ENCODE measurements at places on chromosomes 5 and 9.
A peak's percentile ranks its signal among the peaks of the same experiment; 100 is the strongest.

DNA sequence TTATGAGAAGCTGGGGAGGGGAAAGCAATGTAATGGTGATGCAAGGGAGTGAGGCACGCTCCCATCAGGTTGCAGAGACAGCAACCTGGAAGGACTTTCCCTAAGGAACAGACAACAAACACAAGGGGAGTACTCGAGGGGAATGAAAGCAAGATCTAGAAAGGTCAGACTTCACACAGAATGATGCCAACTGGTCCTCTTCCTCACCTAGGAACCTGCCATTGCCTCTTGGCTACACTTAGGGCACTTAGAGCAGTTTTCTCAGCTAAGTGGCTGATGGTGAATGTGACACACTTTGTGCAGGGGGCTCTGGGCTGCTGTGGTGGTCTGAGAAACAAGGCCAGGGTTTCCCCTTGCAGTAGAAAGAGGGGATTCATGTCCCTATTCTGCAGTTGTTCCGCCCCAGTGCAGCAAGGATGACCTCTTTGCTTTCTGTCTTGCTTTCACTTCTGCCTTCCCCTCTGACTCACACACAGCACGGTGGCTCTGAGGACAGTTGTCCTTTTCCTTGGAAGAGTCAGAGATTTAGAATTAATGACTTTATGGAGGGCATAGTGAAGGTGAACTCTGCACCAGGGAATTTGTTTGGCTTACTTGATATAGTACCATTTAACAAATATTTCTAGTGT is 394.0 kb upstream of the KLF4 start:
- no peak for DNase-seq

DNA sequence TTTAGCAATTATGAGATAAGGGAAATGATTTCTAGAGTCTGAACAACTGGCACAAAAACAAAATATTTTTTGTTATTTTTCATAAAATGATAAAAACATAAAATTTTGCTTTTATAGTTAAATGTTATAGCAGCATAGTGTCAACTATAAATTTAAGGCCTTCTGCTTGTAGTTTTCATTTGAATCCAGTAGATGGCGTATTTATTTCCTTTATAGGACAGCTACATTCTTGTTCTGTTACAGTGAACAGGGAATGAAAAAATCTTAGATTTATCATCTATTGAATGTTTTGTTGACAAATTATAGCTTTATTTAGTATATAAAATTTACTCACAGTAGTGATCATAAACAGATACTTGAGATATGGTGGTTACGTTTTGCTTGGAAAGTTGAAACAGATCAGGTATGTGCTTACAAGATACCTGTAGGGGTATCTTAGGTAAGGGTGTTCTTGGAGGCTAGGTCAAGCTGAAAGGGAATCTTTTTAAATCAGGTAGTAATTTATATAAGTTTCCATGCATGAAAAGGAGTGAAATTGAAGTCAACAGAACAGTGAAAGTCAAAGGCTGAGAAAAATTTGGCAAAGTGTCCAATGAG is 239.3 kb upstream of the GRIN3A start:
- DNase-seq, result peak; percentile 47

DNA sequence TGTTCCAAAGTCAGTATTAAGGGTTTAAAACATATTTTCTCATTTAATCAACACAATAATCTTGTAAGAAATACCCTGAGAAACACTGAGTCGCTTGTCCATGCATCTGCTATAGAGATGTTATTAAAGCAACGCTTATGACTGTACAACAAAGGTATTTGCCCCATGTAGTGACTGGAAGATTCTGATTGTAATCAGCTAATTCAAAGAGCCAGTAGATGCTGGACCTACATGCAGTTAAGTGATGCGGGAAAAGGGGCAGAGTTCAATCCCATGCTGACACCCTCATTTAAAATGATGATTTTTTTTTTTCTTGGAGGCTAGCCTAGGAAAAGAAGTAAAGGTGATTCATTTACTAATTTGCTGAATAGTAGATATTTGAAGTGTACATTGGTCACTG is 149.3 kb upstream of the MTAP start:
- no peak for DNase-seq

DNA sequence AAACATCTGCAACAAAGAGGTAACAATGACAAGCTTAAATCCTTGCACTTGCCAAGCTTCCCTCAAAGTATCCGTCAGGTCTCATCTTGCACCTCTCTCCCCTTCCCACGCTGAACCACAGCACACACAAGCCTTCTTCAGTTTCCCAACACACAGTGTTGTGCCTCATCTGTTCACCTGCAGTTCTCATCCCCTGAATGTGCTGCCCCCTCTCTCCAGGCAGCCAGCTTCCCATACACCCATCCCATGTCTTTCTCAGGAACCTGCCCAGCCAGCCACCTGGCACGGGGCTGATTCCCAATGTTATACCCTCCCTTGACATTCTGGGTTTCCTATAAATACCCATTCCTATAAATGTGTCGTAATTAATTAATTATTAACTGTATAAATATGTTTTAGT is 314.8 kb downstream of the PRELID2 start:
- no peak for DNase-seq

- peak; percentile 67 for DNase-seq
Measured at GRCh38 chr5:159849437-159850083, 66.7 kb upstream of the ADRA1B start.

GRCh38 chr5:3350781-3351180 is 244.9 kb upstream of the IRX1 start:
- DNase-seq, result no peak

GRCh38 chr5:141940695-141941271 is 17.1 kb downstream of the DELE1 start:
- DNase-seq, result peak; percentile 16

DNA sequence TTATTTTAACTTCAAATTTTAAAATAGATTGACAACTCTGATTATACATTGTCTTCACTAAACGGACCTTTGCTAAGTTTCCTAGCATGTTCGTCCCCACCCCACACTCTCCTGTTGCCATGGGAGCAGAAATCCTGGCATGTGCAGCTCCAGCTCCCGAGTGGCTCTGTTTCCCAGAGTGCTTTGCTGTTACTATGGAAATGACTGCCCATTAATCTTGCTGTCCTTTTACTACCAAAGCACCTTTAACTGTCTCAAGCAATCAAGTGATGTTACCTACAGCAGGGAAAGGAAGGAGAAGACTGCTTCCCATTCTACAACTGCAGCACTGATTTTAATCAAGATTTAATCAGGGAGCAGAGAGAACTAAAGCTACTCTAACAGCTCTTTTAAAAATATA is 212.0 kb upstream of the KIF2A start:
- peak; percentile 42 for DNase-seq

GRCh38 chr5:146173597-146173996 is 8.9 kb downstream of the LARS1 start:
- DNase-seq, result no peak

DNA sequence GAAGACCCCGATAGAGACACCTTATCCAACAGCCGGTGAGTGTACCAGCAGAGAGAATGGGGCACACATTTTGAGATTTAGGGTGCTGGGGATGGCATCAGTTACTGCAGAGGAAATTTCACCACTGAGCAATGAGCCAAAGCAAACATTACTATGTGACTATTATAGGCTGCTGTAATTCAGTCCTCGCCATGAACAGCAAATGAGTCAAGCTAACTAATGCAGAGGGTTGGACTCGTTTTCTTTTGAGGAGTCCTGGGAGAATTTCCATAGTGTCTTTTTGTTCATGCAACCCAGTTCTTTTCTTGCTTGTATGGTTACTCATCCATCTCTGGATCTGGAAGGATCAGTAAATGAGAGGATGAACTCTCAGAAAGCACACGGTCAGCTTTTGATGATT is 323.8 kb downstream of the PSAT1 start:
- peak; percentile 74 for DNase-seq

DNA sequence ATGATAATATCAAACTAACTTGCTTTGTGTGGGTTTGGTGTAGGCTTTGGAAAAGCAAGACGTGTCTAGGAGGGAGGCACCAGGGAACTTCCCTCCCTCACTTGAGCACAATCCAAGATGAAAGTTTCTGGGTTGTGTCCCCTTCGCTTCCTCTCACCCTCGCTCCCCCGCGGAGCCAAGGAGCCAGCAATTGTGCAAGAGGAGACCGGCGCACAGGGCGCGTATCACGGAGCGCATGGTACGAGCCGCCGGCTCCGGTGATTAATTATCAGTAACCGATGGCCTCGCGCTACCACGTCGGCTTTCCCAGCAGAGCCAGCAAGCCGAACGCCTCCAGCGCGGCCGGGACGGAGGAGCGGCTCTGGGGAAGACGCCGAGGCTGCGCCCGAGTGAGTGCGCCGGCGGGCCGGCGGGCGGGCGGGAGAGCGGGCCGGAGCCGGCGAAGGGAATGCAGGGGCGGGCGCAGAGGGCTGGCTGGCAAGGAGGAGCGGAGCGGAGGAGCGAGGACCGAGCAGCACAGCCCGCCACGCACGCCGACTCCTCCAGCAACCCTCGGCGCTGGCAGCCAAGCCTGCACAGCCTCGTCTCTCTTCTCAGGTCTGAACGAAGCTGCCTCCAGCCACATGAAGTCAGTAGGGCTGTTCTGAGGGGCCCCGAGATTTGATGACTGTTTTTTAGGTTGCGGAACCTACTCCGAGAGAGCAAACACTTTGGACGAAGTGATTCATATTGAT is 143.6 kb downstream of the BNC2 start:
- peak; percentile 90 for DNase-seq

- DNase-seq, result peak; percentile 76
Measured at GRCh38 chr5:107671742-107672210, 1.0 kb upstream of the EFNA5 start.

GRCh38 chr5:73263001-73263710 is 90.2 kb downstream of the TMEM174 start:
- peak; percentile 50 for DNase-seq

DNA sequence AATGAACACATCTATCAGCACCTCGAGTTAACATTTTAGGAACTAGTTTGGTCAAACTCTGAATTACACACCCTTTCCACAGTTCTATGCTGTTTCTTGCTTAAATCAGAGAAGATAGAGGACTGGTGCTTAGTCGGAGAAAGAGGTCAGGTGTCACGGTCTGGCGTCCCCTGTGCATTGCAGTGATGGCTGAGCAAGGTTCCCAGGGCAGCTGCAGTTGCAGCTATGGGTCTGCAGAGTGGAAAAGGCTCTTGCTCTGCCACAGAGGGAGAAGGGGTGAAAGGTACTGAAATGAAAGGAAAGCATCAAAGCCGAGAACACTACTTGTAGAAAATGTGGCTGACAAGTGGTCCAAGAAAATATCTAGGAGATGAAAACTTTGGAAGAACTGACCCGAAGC is 25.2 kb upstream of the SH3RF2 start:
- DNase-seq, result no peak

DNA sequence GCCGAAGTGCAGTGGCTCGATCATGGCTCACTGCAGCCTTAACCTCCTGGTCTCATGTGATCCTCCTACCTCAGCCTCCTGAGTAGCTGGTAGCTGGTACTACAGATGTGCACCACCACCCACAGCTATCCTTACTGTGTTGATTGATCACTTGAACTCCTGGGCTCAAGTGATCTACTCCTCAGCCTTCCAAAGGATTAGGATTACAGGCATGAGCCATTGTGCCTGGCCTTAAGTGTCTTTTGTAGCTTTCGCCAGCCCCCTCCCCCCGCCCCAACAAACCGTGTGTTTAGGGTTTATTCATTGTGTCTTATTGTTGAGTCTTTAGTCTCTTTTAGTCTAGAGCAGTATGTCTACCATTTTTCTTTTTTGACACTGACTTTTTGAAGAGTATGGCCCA is 33.1 kb downstream of the SPIN1 start:
- no peak for DNase-seq

- no peak for DNase-seq
Measured at GRCh38 chr5:135319928-135320606, 79.0 kb downstream of the MACROH2A1 start.

GRCh38 chr9:134736791-134737497 is 95.3 kb downstream of the COL5A1 start:
- DNase-seq, result no peak

Measured in adipocyte (in vitro differentiated cells).